Stimulated activated memory B cell treated with anti-CD40 and anti-IgM and Interleukin-4, amounts not matched to agents 10 μg/mL and 1 μg/mL and 100 μg/mL, for 72 hours (primary cell): ENCODE measurements at places on chromosomes 2 and 18.

DNA sequence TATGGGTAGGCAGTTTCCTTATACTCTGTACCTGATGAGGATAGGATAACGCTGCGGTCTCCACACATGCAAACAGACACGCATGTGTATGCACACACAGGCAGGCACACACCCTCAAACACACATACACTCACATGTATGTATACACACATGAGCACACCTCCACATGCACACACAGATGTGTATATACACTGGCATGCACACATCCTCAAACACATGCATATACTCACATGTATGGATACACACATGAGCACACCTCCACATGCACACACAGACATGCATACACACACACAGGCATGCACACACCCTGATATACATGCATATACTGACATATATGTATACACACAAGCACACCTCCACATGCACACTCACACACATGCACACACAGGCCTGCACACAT lies 267.8 kb upstream of the HDAC4 start:
- no peak for ATAC-seq

- ATAC-seq, result no peak
These were observed 11.7 kb downstream of the ARHGAP28 start for GRCh38 chr18:6741232-6741663.

DNA sequence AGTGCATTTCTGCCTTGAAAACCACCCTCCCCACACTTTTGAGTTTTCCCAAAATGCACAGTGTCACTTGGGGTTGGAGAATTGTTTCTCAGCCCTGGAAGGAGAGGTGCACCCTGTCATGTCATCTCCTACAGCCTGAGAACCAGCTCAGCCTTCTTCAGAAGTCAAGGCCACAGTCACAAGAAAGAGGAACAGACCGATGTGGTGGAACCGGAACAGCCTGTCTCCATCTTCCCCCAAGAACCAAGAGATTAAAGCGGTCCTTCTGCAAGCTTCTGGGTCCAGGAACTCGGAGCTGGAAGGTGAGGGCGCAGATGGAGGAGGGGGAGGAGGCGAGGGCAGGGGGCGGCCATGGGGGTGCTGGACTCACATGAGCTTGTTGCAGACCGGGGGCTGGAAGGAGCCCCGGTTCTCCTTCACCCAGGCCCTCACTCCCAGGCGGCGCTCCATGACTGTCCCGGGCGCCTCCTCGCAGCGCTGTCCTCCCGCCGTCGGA lies 248 bp downstream of the HAAO start:
- peak; percentile 69 for ATAC-seq

- ATAC-seq, result no peak
These were observed 80.5 kb upstream of the CYP1B1 start for GRCh38 chr2:38156436-38156835.

GRCh38 chr2:95514718-95515117 lies 30.2 kb upstream of the TRIM43B start:
- ATAC-seq, result no peak

DNA sequence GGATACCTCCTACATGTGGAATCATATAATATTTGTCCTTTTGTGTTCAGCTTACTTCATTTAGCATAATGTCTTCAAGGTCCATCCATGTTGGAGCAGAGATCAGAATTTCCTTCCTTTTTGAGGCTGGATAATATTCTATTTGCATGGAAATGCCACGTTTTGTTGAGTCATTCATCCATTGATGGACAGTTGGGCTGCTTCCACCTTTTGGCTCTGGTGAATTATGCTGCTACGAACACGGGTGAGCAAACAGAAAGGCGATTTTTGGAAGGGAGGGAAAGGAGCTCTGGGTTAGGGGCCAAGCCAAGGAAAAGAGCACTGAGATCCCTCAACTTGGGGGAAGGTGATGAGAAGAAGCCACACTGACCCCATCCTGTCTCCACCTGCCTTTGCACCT lies 260.5 kb downstream of the TNS1 start:
- ATAC-seq, result no peak

DNA sequence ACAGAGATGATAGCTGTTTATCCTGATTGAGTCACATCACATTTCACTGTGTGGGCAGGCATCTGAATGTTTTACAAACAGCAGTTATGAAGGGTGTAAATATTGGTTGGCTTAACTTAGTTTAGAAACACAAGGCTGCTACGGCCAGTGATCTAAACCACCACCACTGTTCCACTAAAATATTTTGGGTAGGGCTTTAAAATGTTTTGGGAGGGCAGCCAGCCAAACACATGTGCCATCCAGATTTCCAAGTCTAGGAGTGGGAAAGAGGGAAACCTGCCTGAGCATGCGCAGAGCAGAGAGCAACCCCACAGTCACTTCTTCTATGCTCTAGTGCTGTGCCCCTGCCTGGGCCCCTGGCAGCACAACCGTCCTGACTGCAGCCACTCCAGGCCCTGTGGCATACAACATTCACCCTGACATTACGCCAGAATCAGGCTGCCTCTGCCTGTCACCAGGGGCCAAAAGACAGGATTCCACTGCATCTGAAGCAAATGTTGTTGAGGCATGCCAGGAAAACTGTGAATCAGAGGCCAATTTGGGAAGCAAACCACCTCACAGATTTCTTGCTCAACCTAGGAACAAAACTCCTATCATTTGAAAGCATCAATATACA lies 74.8 kb upstream of the COL5A2 start:
- peak; percentile 58 for ATAC-seq

DNA sequence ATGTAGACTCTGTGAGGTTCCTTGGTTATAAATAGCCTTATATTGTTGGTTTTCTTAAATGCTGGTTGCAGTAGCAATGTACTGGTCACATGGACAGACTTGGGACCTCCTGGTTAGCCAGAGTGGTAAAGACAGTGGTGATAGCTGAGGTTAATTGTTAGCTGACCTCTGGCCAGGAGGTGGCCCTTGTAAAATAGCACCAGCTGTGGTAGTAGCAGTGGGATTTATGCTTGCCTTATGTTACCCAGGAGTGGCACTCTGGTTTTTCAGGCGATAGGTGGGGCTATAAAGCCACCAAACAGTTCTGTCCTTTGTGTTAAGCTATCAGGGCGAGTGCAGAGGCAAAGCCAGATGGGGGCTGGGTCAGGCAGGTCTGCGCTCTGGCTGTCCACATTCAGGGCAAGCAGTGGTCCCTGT lies 94.8 kb upstream of the SRD5A2 start:
- ATAC-seq, result no peak

DNA sequence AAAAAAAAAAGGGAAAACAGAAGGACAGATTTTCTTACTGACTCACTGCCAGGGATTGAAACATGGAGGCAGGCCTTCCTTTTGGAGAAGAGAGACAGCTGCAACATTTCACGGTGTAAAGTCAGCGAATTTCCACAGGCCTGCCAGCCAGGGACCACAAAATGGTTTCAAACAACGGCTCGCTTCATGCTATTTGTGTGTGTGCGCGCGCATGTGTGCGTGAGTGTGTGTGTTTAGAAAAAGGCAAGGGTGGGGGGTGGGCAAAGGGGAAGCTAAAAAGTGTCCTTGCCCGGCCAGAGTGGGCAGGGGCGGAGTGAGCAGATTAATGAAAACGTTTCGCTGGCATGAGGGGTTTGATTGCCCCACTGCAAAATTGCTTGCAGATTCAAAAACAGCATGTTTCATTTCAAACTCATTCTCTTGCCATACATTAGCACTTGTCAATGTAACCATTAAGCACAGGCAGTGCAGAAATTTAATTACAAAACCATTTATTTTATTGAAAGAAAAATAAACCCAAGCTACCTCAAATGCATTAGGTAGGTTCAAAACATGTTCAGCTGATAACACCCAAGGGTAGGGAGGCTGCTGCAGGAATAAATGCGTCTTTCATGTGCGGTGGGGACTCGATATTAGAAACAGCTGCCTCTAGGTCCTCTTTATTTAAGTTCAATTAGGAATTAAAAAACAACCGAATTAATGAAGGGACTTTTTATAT lies 182.1 kb upstream of the SIX2 start:
- no peak for ATAC-seq

DNA sequence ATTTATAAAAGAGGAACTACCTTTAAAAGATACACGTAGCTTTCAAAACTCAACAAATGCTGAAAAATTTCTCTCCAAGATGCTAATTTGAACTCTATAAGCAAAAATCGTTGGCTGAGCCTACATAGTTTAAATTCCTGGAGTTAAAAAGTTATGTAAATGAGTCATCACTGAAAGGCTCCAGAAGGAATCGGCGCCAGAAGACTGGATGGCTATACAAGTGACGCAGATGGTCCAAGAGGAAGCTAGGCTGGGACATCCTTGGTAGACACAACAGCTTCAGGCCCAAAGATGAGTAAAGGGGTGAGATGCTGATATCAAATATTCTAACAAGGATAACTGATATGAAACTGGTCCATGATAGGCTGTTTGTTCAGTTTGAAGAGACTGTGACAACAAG lies 22.8 kb upstream of the DNAH6 start:
- no peak for ATAC-seq

- no peak for ATAC-seq
These were observed 262.6 kb upstream of the THUMPD2 start for GRCh38 chr2:40041422-40042382.

- no peak for ATAC-seq
These were observed 23.6 kb downstream of the THUMPD2 start for GRCh38 chr2:39755466-39755865.

DNA sequence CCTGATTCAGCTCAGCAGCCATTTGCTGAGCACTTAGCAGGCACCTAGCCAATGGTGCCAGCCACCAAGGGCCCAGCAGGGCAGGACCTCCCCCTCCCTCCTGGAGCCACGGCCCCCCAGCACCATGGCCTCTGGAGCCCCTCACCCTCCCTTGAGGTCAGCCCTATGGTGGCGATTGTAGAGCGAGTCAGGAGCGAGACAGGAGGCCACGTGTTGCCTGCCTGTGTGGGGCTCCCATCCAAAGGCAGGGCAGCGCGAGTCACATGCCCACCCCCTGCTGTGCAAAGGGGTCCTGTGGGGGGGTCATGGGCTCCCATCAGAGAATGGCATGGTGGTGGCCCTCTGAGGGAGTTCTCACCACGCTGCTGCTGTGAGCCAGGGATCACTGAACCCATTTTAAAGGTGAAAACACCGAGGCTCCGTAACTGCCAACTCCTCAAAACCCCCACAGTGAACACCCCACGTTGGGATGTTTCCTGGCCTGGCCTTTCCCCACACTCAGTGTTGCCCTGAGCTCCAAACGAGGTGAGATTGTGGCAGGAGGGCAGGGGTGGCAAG lies 35.6 kb downstream of the RAMP1 start:
- no peak for ATAC-seq

- peak; percentile 21 for ATAC-seq
These were observed 117.2 kb downstream of the UXS1 start for GRCh38 chr2:106076941-106077340.

DNA sequence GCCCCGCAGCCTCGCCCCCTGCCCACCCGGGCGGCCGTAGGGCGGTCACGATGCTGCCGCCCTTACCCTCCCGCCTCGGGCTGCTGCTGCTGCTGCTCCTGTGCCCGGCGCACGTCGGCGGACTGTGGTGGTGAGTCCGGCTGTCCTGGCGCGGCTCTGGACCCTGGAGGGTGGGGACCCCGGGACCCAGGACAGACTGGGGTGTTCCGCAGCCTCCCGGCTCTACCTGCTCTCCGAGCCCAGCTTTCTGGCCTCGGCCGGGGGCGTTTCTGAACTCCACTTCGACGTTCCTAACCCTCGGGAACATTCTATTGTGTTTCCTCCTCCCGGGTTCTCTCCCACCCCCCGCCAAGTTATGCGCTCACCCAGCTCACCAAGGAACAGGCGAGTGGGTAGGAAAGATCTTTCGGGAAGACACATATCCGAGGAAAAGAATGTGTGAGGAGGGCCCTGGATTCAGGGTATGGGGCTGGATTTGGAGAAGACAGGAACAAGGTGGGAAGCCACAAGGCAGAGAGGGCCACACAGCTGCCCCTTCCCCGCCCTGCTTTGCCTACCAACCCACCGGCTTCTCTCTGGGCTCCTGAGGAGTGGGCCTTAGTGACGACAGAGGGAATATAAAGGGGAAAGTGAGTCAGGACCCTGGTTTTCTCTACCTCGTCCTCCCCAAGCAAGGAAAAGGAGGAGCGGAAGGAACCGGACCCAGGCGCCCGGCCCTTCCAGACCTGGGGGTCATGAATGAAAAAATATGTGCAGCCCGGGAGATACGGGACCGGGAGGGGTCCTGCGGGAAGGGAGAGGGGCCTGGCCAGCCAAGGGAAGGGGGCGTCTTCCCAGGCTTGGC lies 605 bp downstream of the WNT6 start:
- ATAC-seq, result no peak

DNA sequence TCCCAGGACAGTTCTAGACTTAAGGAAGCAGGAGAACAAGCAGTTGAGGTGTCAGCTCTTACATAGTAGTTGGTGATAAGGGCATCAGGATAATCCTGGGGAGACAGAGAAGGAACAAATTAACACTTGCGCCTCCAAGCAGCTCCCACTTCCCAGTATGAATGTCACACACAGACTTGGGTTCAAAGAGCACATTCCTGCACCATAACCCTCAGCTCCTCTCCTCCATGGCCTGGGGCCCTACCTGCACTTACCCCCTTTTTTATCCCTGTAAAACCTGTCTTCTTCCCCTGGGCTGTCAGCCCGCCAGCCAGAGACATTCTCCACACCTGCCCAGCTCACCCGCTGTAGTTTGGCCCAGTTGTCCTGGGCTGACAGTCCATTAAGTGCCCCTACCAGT lies 3.9 kb upstream of the UCN start:
- ATAC-seq, result no peak

- no peak for ATAC-seq
These were observed 72.4 kb upstream of the GPC1 start for GRCh38 chr2:240362826-240363745.
